CD4-positive, CD25-positive, alpha-beta regulatory T cell (primary cell): ENCODE measurements at places on chromosomes 12 and 14.
A peak's percentile ranks its signal among the peaks of the same experiment; 100 is the strongest.

GRCh38 chr12:89173096-89173495 is 179.2 kb downstream of the DUSP6 start:
- H3K4me3 ChIP-seq, result no peak overlapping the region
- no peak overlapping the region for H3K27ac ChIP-seq
- H3K27me3 ChIP-seq, result no peaks in the 10 kb centered on the region
- DNase-seq, result no peak
- no peaks in the 10 kb centered on the region for H3K36me3 ChIP-seq
- no peaks in the 10 kb centered on the region for H3K4me1 ChIP-seq

- H3K27ac ChIP-seq, result no peak overlapping the region
- no peaks in the 10 kb centered on the region for H3K4me1 ChIP-seq
- no peaks in the 10 kb centered on the region for H3K27me3 ChIP-seq
- no peak for DNase-seq
- no peak overlapping the region for H3K4me3 ChIP-seq
These were observed 173.7 kb downstream of the SLC25A21 start for GRCh38 chr14:36998686-36999085.

GRCh38 chr12:53222170-53222721 is 9.8 kb downstream of the RARG start:
- no peaks in the 10 kb centered on the region for H3K27me3 ChIP-seq
- H3K4me3 ChIP-seq, result peak overlapping the region; percentile 57
- DNase-seq, result peak; percentile 46
- no peaks in the 10 kb centered on the region for H3K36me3 ChIP-seq
- H3K4me1 ChIP-seq, result peaks cover 58% of the 10 kb centered on the region
- H3K27ac ChIP-seq, result peak overlapping the region; percentile 93

- no peak overlapping the region for H3K4me3 ChIP-seq
- H3K36me3 ChIP-seq, result no peaks in the 10 kb centered on the region
- H3K27me3 ChIP-seq, result no peaks in the 10 kb centered on the region
- no peak for DNase-seq
- no peaks in the 10 kb centered on the region for H3K4me1 ChIP-seq
These were observed 4.5 kb upstream of the CACNA2D4 start for GRCh38 chr12:1922985-1923384.

DNA sequence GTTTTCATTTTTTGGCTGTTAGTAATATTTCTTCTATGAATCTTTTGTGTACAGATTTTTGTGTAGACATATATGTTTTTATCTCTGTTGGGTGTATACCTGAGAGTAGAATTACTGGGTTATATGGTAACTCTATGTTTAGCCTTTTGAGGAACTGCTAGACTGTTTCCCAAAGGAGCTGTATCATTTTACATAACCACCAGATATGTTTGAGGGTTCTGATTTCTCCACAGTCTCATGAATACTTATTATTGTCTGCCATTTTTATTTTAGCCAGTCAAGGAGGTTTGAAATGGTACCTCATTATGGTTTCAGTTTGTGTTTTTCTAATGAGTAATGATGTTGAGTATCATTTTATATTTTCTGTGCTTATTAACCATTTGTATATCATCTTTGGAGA is 1.9 kb downstream of the PCNX4 start:
- peak overlapping the region; percentile 99 for H3K4me3 ChIP-seq
- no peaks in the 10 kb centered on the region for H3K27me3 ChIP-seq
- DNase-seq, result no peak
- peaks cover 4% of the 10 kb centered on the region for H3K36me3 ChIP-seq
- no peak overlapping the region for H3K27ac ChIP-seq

- H3K27ac ChIP-seq, result peak overlapping the region; percentile 71
- DNase-seq, result no peak
- no peaks in the 10 kb centered on the region for H3K36me3 ChIP-seq
- no peak overlapping the region for H3K4me3 ChIP-seq
These were observed 13.3 kb downstream of the IL22 start for GRCh38 chr12:68240079-68240478.

GRCh38 chr14:95472819-95473251 is 43.6 kb downstream of the SYNE3 start:
- H3K36me3 ChIP-seq, result peaks cover 79% of the 10 kb centered on the region
- no peak for DNase-seq
- no peaks in the 10 kb centered on the region for H3K27me3 ChIP-seq
- no peaks in the 10 kb centered on the region for H3K4me1 ChIP-seq

DNA sequence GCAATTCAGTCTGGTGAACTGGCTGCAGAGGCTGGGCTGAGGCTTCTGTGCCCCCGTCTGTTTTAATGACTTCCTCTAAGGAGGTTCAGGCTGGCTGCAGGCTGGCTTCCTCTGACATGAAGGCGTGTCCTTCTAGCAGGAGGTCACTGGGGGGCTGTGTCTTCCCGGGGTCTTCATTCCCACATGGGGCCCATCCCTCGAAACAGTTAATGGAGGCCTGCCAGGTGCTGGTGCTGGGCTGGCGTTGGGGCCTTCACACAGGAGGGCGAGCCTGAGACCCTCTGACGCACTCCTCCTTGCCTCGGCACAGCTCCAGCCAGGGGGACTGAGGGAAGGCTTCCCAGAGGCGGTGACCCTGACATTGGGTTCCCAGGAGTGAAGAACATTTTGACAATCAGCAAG is 57.7 kb upstream of the DLK1 start:
- no peaks in the 10 kb centered on the region for H3K4me1 ChIP-seq
- DNase-seq, result no peak
- no peak overlapping the region for H3K4me3 ChIP-seq
- peaks cover 4% of the 10 kb centered on the region for H3K27me3 ChIP-seq
- no peak overlapping the region for H3K27ac ChIP-seq
- no peaks in the 10 kb centered on the region for H3K36me3 ChIP-seq

- peak; percentile 11 for DNase-seq
- H3K4me1 ChIP-seq, result peaks cover 13% of the 10 kb centered on the region
- no peaks in the 10 kb centered on the region for H3K36me3 ChIP-seq
- H3K27ac ChIP-seq, result no peak overlapping the region
These were observed 2.3 kb upstream of the GARIN2 start for GRCh38 chr14:67186789-67187584.
